Stimulated activated CD4-positive, alpha-beta T cell treated with anti-CD3 and anti-CD28 coated beads, Interleukin-4, amount 100 ng/mL, for 4 hours (primary cell): ENCODE measurements at places on chromosomes 5 and 9.

GRCh38 chr9:26833792-26834191 lies 58.8 kb downstream of the CAAP1 start:
- no peak for DNase-seq

DNA sequence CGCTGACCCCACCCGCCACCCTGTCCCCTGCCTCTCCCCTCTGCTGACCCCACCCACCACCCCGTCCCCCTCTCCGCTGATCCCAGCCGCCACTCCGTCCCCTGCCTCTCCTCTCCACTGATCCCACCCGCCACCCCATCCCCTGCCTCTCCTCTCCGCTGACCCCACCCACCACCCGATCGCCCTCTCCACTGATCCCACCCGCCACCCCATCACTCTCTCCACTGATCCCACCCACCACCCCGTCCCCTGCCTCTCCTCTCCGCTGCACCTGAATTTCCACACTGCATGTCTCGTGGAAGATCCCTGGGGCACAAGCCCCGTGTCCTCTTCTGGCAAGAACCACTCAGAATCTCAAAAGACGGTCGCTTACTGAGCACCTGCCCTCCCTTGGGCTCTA lies 53.4 kb upstream of the OLFM1 start:
- DNase-seq = no peak

- DNase-seq = no peak
Measured at GRCh38 chr5:134594336-134594735, 38.3 kb downstream of the SAR1B start.

- DNase-seq = no peak
Measured at GRCh38 chr9:35928591-35929452, 19.5 kb downstream of the SPAAR start.

- no peak for DNase-seq
Measured at GRCh38 chr9:132586830-132587591, 4.6 kb downstream of the BARHL1 start.

DNA sequence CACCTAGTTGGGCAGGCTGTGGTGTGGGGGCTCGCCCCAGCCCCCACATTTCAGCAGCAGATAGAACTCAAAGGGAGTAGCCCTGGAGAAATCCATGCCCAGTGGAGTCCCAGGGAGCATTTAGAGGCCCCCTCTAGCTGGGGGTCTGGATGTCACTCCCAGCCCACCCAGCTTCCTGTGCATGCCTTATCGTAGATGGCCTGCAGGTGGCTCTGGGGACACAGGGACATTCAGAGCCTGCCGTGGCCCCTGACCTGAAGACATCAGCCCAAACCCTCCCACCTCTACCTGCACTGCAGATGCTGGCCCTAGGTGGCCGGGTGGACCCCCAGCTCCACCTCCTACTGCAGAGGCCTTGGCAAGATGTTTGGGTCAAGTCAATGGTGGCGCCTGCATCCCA lies 49.0 kb upstream of the LMX1B start:
- no peak for DNase-seq

- DNase-seq = no peak
Measured at GRCh38 chr9:94286116-94286515, 27.0 kb downstream of the ZNF169 start.

DNA sequence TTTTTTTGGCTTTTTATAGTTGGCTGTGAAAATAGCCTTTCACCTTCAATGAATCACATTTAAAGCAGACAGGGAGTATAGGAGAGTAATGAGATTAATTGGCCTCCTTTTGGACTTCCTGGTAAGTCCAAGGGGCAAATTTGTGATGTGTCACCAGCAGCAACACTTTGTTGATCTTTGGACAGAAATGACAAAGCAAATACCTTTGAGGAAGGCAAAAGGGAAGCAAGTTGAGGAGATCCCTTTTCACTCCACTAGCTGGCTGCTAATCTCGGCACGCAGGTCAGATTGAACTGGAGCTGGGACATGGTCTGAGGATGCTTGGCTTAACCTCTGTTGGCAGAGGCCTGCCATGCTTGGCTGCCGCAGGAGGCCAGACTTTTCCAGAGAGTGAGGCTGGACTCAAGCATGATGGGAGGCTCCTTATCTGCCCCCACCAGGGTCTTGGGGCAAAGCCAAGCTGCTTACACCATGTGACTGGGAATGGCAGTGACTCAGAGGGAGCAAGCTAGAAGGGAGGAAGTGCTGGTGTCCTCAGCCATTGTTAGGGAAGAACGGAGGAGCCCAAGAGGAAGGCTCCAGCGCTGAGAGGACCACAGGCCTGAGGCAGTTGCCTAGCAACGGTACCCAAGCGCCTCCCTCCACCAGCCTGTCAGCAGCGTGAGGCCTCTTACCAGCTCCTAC lies 174.5 kb upstream of the MAP1B start:
- DNase-seq = no peak

GRCh38 chr5:77693913-77694312 lies 55.4 kb upstream of the OTP start:
- DNase-seq = no peak

- DNase-seq = no peak
Measured at GRCh38 chr5:74627646-74628279, 12.8 kb downstream of the ENC1 start.

- DNase-seq = no peak
Measured at GRCh38 chr5:59097116-59097515, 514.2 kb downstream of the RAB3C start.

DNA sequence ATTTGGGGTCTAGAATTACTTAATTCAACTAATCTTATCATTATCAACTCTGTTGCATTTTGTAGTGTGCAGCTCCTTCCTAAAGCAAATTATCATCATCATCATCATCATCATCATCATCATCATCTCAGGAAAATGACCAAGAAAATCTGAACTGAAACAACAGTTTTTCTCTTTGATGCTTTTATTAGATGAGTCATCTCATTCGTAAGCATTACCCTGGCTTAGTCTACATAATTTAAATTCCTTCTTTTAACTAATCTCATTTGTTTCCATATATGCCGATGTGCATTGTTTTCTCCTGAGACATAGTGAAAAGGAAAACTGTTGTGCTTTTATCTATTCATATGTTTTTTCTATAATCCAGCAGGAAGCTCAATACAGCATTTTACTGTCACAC lies 173.0 kb upstream of the PDE4D start:
- DNase-seq = no peak

DNA sequence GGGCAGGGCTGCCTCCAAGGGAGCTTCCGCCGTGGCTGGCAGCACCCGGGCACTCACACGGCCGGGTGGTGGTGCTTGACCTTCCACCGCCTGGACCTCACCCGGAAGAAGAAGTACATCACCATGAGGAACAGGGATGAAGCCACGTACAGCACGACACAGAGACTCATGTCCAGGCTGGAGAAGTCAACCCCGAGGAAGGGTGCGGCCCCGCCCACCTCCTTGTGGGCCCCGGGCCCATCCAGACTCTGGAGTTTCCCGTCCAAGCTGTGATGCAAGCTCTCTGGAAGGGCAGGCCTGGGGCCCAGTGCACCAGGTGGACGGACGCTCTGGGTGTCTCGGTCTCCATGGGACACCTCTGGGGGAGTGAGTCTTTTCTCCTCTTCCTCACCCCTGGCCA lies 3.7 kb upstream of the LHX3 start:
- DNase-seq = no peak

- no peak for DNase-seq
Measured at GRCh38 chr9:29882767-29883166, 2309.5 kb upstream of the C9orf72 start.

DNA sequence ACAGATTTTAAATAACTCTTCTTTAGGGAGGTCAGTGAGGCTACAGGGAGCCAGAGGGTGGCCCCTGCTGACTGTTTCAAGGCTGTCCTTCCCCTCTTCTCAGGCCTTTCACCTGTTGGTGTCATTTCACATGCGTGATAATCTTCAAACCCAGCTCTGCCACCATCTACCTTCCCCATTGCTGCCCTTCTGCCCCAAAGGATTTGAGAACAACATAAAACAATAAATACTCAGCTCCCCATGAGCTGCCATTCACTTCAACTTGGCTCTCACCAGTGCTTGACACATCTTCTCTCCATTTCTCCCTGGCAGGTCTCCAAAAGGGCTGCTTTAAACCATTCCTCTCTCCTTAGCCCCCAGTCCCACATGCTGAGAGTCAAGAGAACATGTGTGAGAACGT lies 75.5 kb upstream of the PALM2AKAP2 start:
- no peak for DNase-seq

DNA sequence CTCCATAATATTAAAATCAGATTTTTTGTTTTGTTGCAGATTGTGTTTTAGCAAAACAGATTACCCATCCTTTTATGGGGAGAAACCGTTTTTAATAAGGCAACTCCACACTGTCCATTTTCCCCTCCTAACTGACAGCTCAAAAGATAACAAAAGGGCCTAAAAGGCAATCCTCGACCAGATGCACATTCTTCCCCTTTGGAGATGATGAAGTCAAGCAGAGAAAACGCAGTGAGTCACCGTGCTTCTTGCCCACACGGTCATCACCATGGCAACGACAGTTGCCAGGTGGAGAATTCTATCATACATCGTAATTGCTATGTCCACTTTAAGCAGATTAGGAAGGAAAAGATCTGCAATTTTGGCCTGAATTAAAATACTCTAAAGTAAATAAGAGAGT lies 96.4 kb downstream of the DIRAS2 start:
- no peak for DNase-seq

GRCh38 chr9:129037767-129038098 lies 1.3 kb downstream of the MIGA2 start:
- DNase-seq = no peak

- DNase-seq = no peak
Measured at GRCh38 chr9:37436540-37436939, 14.0 kb downstream of the GRHPR start.

- DNase-seq = no peak
Measured at GRCh38 chr5:56973473-56973872, 21.6 kb upstream of the MIER3 start.

DNA sequence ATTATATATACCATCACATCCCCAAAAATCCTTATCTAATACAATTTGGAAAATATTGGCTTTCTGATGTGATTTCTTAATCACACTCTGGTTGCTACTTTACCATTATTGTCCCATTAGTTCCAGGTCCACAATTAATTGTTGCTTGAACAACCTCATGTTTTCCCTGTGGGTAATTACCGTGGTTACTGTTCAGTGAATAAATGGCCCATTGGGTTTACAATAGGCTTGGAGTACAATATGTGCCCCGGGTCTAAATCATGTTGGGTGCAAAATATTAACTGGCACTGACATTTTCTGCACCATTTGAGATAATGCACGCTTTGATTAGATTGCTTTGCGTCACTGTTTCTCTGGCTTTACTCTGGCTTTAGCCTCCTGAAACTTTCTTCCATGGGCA lies 163.7 kb downstream of the GABBR2 start:
- DNase-seq = no peak

- DNase-seq = no peak
Measured at GRCh38 chr9:99660191-99660636, 161.5 kb upstream of the NR4A3 start.

DNA sequence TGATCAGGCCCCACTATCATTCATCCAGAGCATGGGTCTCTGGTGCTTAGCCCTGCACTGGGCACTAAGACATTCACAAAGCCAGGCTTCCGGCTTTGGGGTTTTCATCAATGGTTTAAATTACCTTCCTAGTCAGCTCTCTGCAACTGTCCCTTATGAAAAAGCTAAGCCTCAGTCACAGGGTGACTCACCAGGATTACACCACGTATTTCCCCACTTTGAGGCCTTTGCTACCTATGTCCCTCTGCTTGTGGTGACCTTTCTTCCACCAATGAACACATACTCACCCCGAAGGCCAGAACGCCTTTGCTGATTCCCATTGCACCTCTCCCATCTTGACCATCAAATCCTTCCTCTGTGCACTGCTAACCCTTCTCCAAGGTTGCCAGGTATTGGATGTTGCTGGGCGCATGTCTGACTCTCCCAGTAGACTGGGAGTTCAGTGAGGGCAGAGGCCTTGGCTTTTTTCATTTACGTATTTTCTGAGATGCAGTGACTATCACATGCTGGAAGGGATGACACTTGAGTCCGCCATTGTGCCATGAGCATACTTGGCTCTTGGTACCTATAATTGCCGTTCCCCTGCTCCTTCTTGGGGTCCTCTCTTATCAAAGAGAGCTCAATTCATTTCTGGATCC lies 58.7 kb upstream of the TNFSF8 start:
- DNase-seq = peak; percentile 17

DNA sequence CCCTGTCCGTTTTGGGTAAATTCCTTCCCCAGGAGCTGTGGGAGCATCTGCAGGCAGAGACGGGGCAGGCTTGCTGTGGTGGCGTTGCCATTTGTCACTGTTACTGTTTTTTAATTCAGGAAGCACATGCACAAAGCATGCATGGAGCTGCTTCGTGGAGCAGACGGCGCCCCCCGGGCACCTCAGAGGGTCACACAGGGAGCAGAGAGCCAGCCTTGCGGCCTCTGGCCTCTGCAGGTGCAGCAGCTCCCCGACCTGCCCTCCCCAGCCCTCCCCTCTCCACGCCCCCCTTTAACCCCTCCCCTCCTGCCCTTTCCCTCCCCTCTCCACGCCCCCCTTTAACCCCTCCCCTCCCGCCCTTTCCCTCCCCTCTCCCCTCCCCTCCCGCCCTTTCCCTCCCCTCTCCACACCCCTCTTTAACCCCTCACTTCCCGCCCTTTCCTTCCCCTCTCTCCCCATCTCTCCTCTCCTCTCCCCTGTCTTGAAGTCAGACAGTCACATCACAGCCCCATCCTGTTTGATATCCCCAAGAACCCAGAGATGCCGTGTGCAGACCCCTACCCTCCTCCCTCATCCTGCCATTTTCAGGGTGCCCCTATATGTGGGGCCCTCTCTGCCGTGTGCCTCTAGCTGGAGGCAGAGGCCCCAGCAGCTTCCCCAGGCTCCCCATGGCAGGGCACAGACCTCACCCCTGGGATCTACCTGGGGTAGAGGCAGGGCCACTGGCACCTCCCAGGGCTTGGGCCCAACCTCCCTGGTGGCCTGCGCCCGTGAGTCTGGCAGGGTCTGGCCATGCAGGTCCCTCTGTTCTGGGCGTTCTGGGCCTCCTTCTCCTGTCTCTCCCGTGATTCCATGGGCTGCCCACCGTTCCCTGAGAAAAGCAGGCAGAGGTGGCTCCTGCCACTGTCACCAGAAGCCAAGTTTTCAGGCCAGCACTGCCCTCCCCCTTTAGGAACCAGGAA lies 29.6 kb upstream of the UBAC1 start:
- DNase-seq = peak; percentile 34

DNA sequence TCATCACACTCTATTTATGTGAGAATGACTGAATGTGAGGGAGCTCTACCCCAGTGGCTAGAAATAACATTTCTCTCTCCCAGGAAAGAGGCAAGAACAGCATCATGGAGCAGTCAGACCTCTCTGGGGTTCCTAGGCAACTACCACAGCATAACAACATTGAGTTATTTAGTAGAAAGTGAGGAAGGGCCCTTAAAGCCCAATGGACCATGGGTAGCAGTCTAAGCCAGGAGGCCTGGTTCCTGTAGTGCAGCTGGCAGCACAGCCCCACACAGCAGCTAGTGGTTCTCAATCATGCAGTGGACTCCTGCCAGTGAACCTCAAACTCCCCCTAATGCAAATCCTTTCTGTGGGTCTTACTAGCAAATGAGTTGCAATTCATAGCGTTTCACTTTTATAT lies 55.3 kb downstream of the SPEF2 start:
- DNase-seq = no peak

GRCh38 chr5:67672636-67673035 lies 476.0 kb upstream of the CD180 start:
- no peak for DNase-seq
